Osteocyte (in vitro differentiated cells): ENCODE measurements at places on chromosomes 16 and 17. TPM values are rescaled to one million over a fixed set of nuclear protein-coding genes. Genes with fewer than 3 reads are reported as not detected.

DNA sequence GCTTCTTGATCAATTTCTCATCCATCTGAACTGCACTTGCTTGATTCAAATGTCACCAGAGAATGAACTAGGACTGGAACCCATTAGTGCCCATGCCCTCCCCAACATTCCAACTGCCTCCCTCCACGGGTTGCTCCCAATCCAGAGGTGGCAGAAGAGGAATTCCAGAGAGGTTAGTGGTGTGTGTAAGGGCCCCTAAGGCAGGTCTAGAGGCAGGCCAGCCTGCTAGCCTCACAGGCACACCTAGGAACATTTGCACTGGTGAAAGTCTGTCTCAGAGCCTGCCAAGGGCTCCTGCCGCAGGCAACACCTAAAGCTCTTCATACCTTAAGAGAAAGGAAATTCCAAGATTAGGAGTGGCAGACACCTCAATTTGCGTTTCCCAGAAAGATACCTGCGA is 21.2 kb upstream of the CMTM4 start:
- DNase-seq: no peak

GRCh38 chr17:17724307-17725010 is 43.2 kb downstream of the RAI1 start:
- no peak for DNase-seq

EXOC3L1 gene
- total RNA-seq: not detected in 2 replicates

GRCh38 chr16:56470666-56471065 is 19.3 kb downstream of the OGFOD1 start:
- no peak for DNase-seq

- DNase-seq: no peak
Measured at GRCh38 chr17:17935321-17936271, 36.6 kb downstream of the TOM1L2 start.

MPDU1 gene
- 34.2 and 42.2 TPM in 2 replicates for total RNA-seq

ABCA6 gene
- total RNA-seq: 1.2 and 1.7 TPM in 2 replicates

DNA sequence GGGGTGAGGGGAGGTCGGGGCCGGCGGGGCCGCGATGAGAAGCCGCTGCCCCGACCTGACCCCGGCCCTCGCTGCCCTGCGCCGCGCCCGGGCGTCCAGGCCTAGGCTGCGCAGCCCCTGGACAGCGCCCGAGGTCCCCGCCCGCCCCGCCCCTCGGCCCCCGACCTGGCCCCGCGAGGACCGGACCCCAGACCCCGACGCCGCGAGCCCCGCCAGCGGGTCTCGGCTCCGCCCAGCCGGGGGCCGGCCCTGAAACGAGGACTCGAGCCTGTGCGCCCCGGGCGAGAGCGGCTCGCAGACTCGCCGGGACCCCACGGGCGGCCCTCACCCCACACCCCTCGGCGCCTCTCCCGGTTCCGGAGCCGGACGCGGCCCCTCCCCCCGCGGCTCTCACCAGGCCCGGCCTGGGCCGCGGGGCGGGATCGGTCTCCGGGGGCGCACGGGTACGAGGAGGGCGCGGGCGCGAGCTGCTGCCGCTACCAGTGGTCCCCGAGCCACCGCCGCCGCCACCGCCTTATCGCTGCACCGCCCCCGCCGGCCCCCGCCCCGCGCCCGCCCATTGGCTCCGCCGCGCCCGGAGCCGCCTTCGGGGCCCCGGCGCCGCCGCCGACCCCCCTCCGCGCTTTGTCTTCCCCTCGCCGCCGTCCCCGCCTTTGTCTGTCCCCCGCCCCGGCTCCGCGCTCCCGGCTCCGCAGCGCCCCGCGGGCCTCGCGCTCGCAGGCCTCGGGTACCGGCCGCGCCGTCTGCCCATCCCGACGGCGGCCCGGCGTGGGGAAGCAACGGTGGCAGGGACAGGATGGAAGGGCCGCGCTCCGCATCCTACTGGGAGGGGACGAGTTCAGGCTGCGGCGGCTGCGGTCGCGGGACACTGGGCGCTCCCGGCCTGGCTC is at the start of gene LIMD2:
LIMD2 (minus strand) TSS at position 488 of the 890 bp plus-strand sequence. CDS start 827 bp downstream, outside the sequence.
- no peak for DNase-seq

HSPB9 gene
- not detected in 2 replicates for total RNA-seq
